ENCODE measurements at places on chromosomes 3 and 15. TPM values are rescaled to one million over a fixed set of nuclear protein-coding genes. Genes with fewer than 3 reads are reported as not detected.

Gene CADM2
- 0.29 TPM for total RNA-seq

Gene STRIT1
- total RNA-seq = not detected

Gene CPLX3
- total RNA-seq = not detected

Gene EID1
- total RNA-seq = 89.5 TPM

Gene GXYLT2
- total RNA-seq = not detected

Gene ZBTB47
- total RNA-seq = 0.18 TPM

Gene PLOD2
- total RNA-seq = 0.40 TPM

Gene P2RY12
- not detected for total RNA-seq

Gene C2CD4A
- not detected for total RNA-seq

Gene RAMAC
- 25.8 TPM for total RNA-seq

Gene VGLL3
- not detected for total RNA-seq

DNA sequence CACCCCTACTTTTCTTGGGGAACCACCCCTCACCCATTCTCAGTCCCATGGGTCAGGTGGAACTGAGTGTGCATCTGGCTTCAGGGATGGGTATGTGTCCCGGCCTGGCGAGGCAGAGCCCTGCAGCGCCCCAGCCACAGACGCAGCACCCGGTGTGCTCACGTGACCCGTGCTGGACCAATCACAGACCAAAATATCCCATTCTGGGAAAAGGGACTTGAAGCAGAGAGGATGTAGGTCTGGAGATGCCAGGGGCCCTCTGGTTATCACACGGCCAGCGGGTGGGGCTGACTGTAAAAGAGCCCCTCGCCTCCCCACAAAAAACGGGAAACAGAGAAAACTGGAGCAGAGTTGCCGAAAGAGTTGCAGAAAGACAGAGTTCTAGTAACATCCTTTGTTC is 138.0 kb upstream of the RAD18 start:
- no peaks in the 10 kb centered on the region for H3K27me3 ChIP-seq
- H3K4me1 ChIP-seq = no peaks in the 10 kb centered on the region
- DNase-seq = no peak
- H3K4me3 ChIP-seq = no peak overlapping the region

- H3K4me1 ChIP-seq = peaks cover 10% of the 10 kb centered on the region
- DNase-seq = no peak
- H3K4me3 ChIP-seq = no peak overlapping the region
Measured at GRCh38 chr3:132641837-132642538, 17.6 kb downstream of the ACAD11 start.

GRCh38 chr3:176354843-176355242 is 842.4 kb downstream of the TBL1XR1 start:
- no peak overlapping the region for H3K27ac ChIP-seq
- no peaks in the 10 kb centered on the region for H3K36me3 ChIP-seq
- no peaks in the 10 kb centered on the region for H3K27me3 ChIP-seq

DNA sequence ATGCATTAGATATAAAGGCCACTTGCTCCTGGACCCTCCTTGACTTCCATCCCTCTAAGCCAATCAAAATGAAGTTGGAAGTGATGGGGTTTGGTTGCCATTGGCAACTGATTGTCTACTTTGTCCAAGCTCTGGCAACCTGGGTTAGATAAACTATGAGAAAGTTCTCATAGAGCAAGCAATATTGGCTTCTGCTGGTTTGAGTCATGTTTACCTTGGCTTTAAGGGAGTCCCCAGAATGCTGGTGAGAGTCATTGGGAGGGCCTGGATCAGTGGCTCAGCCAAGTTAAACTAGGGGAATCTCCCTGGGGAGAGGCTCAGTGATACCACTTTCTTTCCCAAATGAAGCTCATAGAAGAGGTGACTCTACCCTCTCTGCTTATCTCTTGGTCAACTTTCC is 176.3 kb upstream of the ROPN1 start:
- no peaks in the 10 kb centered on the region for H3K36me3 ChIP-seq
- no peak overlapping the region for H3K4me3 ChIP-seq
- H3K4me1 ChIP-seq = no peaks in the 10 kb centered on the region
- no peak overlapping the region for H3K27ac ChIP-seq

DNA sequence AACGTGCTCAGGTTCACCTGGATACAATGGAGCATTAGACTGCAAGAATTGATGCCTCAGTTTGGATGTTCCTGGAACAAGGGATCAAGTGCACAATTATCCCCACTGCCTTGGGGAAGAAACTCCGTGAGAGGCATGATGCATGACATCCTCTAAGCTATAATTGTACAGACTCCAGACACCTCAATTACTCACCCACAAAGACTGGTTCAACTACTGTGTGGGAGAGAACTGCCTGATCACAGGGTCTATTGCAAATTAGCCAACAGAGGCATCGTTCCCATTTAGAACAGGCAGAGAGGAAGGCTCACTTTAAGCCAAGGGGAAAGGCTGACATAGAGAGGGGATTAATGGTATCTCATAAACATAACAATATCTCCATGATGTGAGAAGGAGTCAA is 43.5 kb downstream of the ARRDC4 start:
- H3K4me1 ChIP-seq = no peaks in the 10 kb centered on the region
- no peaks in the 10 kb centered on the region for H3K27me3 ChIP-seq
- no peaks in the 10 kb centered on the region for H3K36me3 ChIP-seq

GRCh38 chr3:98012979-98013378 is 22.1 kb downstream of the GABRR3 start:
- H3K4me1 ChIP-seq = peaks cover 7% of the 10 kb centered on the region
- H3K27me3 ChIP-seq = peaks cover 10% of the 10 kb centered on the region
- H3K27ac ChIP-seq = no peak overlapping the region
- no peaks in the 10 kb centered on the region for H3K36me3 ChIP-seq

DNA sequence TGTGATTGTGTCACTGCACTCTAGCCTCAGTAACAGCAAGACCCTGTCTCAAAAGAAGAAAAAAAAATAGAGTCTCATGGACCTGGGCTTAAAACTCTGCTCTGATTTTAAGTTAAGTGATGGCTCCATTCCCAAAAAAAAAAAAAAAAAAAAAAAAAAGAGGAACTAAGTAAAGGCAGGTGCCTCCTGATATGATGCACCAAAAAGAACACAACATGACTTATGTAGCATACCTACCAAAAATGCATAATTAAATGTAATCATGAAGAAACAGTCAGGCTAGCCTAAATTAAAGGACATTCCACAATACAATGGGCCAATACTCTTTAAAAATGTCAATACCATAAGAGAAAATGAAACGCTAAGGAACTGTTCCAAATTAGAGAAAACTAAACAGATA is 5.4 kb upstream of the IREB2 start:
- H3K4me1 ChIP-seq = peaks cover 20% of the 10 kb centered on the region
- no peak overlapping the region for H3K27ac ChIP-seq
- H3K27me3 ChIP-seq = peaks cover 11% of the 10 kb centered on the region
- H3K36me3 ChIP-seq = peaks cover 3% of the 10 kb centered on the region
- no peak for DNase-seq
- no peak overlapping the region for H3K4me3 ChIP-seq

- H3K27ac ChIP-seq = no peak overlapping the region
- peaks cover 13% of the 10 kb centered on the region for H3K27me3 ChIP-seq
Measured at GRCh38 chr15:39565851-39566250, 15.0 kb upstream of the THBS1 start.

GRCh38 chr3:17810759-17811158 is 68.3 kb upstream of the TBC1D5 start:
- peaks cover 20% of the 10 kb centered on the region for H3K4me1 ChIP-seq
- H3K27me3 ChIP-seq = peaks cover 17% of the 10 kb centered on the region
- peaks cover 7% of the 10 kb centered on the region for H3K36me3 ChIP-seq
- H3K4me3 ChIP-seq = no peak overlapping the region
- no peak overlapping the region for H3K27ac ChIP-seq

GRCh38 chr3:196219194-196219969 is 3.0 kb downstream of the SLC51A start:
- H3K4me3 ChIP-seq = peak overlapping the region; percentile 65
- H3K27ac ChIP-seq = peak overlapping the region; percentile 67

DNA sequence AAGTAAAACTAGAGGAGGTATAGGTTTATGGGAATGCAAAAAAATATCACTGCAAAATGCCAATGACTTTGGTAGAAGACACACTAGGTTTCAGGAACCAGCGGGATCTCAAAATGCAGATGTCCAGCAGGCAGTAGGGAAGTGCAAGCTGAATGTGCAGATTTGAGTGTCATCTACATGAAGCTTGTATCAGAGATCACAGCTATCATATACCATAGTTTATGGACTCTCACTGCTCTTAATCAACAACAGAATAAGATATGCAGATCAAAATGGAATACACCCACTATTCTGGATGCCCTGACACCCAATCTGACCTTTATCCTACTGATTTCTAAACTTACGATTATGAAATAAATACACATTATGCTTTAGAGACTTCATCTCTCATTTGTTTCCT is 27.7 kb downstream of the TMCC1 start:
- H3K4me1 ChIP-seq = no peaks in the 10 kb centered on the region
- no peaks in the 10 kb centered on the region for H3K27me3 ChIP-seq
- H3K36me3 ChIP-seq = peaks cover 3% of the 10 kb centered on the region
- H3K4me3 ChIP-seq = no peak overlapping the region
- no peak overlapping the region for H3K27ac ChIP-seq
- DNase-seq = no peak

DNA sequence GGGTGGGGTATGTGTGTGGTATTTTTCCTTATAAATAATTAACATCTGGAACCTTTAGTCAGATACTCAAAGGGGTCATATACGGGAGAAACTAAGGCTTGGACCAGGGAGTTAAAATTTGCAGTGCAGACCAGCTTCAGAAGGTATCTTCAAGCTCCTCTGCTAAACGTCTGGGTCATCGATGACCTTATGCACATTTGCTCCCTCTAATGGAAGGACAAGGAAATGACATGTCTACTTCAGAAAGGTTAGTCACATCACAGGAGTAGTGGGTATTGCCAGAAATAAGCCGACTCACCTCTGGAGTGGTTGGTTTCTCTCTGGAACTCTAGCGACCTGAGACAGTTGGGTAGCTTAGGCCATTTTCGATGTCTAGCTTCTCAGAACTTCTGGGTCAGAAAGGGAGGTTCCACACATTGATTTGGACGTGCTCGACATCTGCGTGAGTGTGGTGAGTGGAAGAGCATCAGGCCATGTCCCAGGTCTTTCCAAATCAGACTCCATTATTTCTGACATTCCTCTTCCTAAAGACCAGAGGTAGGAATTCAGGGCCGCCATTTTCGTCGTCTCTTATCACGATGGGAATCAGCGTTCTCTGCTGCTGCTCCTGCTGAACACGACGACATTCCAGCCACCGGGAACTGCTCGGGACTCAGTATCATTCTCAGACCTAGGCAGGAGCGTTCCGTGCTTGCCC is 31.8 kb upstream of the RASA2 start:
- no peak overlapping the region for H3K4me3 ChIP-seq
- no peak overlapping the region for H3K27ac ChIP-seq
- no peaks in the 10 kb centered on the region for H3K27me3 ChIP-seq

DNA sequence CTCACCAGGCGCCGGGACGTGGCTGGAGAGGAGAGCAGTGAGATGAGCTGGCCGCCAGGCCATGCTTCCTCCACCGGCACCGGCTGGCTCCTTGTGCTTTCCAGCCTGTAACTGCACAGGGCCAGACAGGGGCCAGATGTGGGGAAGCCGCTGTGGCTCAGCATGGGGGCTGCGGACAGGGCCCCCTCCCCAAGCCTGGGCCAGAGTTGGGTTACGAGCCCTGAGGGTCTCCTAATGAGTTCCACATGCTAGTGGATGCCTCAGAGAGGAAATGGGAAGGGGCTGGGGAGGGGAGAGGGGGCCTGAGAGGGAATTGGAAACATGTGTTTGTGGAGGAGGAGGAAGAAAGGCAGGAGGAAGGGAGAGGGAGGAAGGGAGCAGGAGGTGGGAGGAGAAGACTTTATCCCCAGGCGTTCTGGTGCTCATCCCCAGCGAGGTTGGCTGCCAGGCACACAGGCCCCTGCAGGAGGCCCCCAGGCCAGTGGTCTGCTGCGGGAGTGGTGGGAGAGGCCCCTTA is 11.7 kb upstream of the DUSP7 start:
- H3K27me3 ChIP-seq = no peaks in the 10 kb centered on the region
- no peak overlapping the region for H3K4me3 ChIP-seq

DNA sequence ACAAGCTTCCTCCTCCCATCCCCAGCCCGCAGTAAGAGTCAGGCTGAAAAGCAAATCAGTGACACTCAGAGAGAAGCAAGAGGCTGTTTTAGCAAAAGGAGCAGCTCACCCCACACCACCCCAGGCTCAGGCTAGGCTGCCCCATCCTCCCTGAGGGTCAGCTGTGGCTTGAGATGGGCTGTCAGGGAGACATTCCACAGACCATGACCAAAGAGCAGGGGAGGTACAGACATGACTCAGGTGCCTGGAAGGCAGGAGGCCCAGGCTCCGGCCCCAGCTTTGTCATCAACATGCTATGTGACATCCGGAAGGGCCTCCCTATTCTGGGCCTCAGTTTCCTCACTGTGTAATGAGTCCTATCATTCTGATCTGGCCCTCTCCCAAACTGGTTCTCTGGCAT is 24.7 kb downstream of the HCN4 start:
- DNase-seq = no peak
- H3K4me1 ChIP-seq = no peaks in the 10 kb centered on the region
- H3K27ac ChIP-seq = no peak overlapping the region
- H3K4me3 ChIP-seq = no peak overlapping the region
- no peaks in the 10 kb centered on the region for H3K36me3 ChIP-seq

- peaks cover 48% of the 10 kb centered on the region for H3K4me1 ChIP-seq
- no peak for DNase-seq
- peaks cover 13% of the 10 kb centered on the region for H3K36me3 ChIP-seq
- peak overlapping the region; percentile 87 for H3K27ac ChIP-seq
- H3K4me3 ChIP-seq = peak overlapping the region; percentile 93
Measured at GRCh38 chr3:17740721-17741141, 1.7 kb downstream of the TBC1D5 start.

GRCh38 chr3:77468626-77469020 is 428.7 kb downstream of the ROBO2 start:
- H3K27me3 ChIP-seq = no peaks in the 10 kb centered on the region
- no peak overlapping the region for H3K4me3 ChIP-seq
- H3K4me1 ChIP-seq = no peaks in the 10 kb centered on the region
- H3K36me3 ChIP-seq = no peaks in the 10 kb centered on the region
- no peak for DNase-seq

- no peak overlapping the region for H3K4me3 ChIP-seq
- peaks cover 20% of the 10 kb centered on the region for H3K4me1 ChIP-seq
- no peak for DNase-seq
- peaks cover 15% of the 10 kb centered on the region for H3K36me3 ChIP-seq
- no peaks in the 10 kb centered on the region for H3K27me3 ChIP-seq
Measured at GRCh38 chr3:43185274-43185982, 79.5 kb upstream of the POMGNT2 start.

DNA sequence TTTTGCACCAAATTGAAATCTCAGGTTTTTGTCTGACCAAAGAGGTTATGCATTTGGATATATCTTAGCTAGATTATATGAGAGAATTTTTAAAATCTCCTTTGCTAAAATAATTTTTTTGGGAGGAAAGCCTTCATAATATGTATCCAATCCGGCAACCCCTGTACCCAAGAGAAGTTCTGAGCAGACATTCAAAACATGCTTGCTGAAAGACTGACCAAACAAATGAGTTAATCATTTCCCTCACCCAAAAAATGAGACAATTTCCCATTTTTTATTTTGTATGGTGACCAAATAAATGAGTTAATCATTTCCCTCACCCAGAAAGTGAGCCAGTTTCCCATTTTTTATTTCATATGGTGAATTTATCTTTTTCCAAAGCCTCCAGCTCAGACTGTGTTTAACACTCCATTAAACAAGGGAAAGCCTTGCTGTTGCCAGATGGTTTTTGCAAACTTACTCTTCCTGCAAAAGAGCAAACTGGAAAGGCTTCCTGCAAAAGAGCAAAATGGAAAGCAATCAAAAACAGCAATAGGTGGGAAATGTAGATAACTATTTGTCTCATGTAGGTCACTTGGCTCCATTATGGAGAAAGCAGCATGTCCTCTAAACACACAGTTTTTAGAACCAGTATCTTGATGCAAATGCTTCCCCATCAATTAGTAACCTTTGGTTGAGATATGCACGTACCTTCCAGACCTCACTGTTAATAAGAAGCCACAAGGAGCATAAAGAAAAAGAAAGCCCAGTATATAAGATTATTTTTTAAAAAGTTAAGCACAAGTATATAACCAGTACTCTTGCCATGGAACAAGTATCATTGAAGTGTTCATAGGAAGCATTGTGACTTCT is 78.4 kb upstream of the OSTN start:
- no peak for DNase-seq
- H3K4me1 ChIP-seq = no peaks in the 10 kb centered on the region
- H3K4me3 ChIP-seq = no peak overlapping the region
- H3K27me3 ChIP-seq = no peaks in the 10 kb centered on the region
